ENCODE measurements at places on chromosomes 12 and 14.

DNA sequence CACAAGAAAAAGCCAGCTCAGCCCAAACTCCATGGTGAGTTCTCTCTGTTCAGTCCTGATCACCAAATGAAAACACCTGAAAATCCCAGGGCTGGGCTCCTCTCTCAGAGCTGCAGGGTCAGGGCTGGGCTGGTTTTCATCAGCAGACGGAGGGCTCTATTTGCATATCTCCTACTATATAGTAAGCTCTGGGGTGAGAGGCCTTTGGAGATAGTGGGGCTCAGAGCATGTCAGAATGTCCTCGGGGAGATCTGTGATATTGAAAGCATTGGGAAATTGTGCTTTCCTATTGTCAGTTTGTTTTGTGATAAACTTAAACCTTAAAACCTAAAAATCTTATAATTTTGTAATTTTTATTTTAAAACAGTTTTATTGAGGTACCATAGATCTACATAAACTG is 742.6 kb downstream of the TMEM121 start:
- no peak for DNase-seq

GRCh38 chr14:96096639-96097610 is 57.8 kb downstream of the C14orf132 start:
- DNase-seq, result no peak

- DNase-seq, result no peak
These were observed 8.1 kb downstream of the CPSF6 start for GRCh38 chr12:69247268-69248018.

DNA sequence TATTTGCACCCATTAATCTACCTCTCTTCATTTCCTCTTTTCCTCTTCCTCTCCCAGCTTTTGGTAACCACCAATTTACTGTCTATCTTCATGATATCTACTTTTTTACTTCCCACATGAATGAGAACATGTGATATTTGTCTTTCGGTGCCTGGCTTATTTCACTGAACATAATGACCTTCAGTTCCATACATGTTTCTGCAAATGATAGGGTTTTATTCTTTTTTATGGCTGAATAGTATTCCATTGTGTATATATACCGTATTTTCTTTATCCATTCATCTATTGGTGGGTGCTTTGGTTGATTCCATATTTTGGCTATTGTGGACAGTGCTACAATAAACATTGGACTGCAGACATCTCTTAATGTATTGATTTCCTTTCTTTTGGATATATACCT is 49.0 kb upstream of the STRN3 start:
- no peak for DNase-seq

DNA sequence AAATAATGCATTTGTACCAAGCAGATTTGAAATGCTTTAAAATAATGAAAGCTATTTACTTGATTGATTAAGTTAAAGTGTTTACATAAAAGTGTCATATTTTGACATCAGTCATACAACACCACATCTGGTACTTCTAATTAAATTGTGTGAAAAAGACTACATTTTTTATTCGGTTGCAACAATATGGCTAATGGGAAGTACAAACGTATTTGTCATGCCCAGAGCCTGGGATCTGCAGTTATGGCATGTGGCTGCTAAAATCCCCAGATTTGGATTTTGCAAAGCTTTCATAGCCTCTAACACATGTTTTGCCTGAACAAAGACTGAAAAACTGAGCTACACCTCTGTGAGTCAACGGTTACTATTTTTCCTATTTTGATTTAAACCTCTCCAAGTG is 66.6 kb downstream of the LLPH start:
- no peak for DNase-seq

GRCh38 chr12:122385171-122386016 is 37.1 kb downstream of the CLIP1 start:
- DNase-seq, result no peak

DNA sequence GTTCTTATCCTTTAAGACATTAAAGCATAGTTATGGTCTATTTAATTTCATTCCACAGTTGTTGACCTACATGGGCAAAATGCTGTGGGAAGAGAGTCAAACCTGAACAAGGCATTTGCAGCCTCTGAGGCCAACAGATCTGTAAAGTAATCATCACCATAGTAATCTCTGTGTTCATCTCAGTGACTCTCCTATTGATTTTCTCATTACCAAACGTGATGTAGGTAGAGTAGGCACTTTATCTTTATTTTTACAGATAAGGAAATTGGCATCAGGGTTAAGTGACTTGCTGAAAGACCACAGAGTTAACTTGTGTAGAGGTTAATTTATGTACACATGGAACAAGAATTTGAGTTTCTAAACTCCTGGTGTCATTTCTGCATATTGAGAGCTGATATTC is 203.0 kb downstream of the ESR2 start:
- no peak for DNase-seq

DNA sequence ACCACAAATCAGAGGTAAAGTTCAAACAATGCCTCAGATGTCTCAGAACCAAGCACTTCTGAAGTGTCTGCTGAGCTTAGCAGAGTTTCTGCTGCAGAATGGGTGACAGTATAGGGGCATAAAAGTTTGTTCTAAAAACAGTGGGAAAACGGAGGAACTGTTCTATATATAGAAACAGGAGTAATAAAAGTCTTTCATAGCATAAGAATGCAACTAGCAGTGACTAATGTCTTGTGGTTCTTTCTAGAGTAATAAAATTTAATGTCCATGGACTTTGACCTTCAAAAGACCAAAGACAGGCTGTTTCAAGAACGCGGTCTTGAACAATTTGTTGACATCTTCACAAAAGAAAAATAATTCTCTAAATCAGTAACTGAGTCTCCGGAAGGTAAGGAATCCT is 107.5 kb upstream of the FAR2 start:
- DNase-seq, result no peak
